ENCODE measurements at places on chromosomes 5 and 9.
A peak's percentile ranks its signal among the peaks of the same experiment; 100 is the strongest.

DNA sequence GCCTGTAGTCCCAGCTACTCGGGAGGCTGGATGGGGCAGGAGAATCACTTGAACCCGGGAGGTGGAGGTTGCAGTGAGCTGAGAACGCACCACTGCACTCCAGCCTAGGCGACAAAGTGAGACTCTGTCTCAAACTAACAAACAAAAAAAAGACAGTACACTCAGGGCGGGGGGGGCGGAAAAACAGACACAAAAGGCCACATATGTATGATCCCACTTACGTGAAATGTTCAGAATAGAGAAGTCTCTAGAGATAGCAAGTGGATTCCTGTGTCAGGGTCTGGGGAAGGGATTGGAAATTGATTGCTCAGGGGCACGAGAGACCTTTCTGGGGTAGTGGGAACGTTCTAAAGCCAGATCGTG, 9.0 kb upstream of the LCN1 start:
- DNase-seq: no peak

- DNase-seq: no peak
Observed at GRCh38 chr5:88394536-88395175, 126.0 kb upstream of the TMEM161B start.

DNA sequence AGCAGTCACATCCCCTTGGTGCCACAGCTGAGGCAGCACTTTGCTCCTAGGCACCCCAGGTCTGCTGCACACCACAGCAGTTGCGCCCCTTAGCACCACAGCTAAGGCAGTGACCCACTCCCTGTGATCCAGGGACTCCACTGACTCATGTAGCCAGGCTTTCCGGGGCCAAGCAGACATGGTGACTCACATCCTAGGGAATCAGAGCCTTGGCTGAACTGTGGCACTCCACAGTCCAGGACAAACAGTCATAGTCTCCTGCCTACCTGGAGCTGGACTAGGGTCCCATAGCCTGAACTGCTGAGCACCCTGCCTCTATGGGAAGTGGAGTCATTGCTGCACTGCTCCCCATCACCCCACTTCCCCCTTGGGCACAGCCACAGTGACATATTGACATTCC, 338.7 kb downstream of the NPR3 start:
- no peak for DNase-seq

- DNase-seq: no peak
Observed at GRCh38 chr5:171447226-171447625, 27.8 kb downstream of the FGF18 start.

- DNase-seq: no peak
Observed at GRCh38 chr9:116580853-116581252, 106.3 kb upstream of the TRIM32 start.

DNA sequence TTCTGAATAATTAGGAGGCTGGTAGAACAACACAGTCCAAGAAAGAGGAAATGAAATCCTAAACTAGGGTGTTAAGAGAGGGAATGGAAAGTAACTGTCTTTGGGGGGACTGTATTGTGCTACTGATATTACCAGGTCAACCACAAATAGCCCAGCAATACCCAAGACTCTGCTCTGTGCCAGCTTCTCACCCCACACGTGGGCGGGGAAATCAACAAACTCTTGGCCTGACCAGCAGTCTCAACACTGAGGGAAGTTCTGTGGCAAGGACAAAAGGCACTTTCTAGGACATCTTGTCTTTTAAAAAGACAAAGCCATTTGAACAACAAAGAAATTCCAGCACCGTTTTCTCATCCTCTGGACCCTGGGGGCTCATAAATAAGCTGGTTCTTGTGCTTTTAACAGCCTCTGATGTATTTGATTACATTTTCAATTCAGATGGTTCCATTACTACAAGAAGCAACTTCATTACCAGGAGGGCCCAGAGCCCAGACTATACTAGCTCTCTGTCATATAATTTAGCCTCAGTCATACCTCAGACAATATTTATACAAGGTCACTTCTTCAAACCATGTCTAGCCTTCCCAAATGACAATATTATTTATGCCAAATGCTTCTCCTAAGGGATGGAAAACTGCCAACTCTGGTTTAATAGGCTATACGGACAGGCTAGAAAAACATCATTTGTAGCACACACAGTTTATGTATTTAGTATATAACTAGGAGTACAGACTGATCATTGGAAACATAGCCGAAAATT, 297.8 kb downstream of the CWC27 start:
- no peak for DNase-seq

DNA sequence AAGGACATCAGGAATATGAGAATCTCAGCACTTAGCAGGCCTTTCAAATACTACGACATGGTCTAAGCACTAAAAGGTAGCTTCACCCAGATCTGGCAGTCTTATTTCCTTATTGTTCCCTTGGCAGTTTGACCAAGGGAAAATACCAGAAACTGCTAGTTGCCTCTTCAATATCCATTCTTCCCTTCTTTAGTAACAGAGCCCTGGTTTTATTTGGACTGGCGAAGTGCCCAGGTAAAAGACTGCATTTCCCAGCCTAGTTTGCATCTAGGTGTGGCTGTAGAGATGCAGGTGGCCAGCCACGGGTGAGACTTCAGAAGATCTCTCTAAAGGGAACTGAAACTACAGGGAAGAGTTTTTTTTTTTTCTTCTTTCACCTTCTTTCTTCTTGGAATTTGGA, 21.6 kb downstream of the DMRT2 start:
- DNase-seq: no peak

DNA sequence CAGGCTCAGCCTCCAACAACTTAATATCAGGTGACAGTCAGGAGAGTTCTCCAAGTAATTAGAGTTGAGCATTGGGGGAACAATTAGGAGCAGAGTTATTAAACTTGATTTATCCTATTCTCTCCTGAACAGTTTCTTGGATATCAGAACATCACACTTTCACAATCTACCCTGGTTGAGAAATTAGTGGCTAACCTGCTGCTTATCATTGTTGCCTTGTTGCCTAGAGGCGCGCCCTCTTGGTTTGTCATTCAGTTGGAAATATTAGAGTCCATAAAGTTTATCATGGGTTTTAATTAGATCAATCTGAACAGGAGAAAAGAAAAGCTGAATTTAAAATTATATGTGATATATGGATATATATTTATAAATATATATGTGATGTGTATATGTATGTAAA, 291.1 kb downstream of the CCDC171 start:
- no peak for DNase-seq

GRCh38 chr9:715743-716400, 125.6 kb upstream of the DMRT1 start:
- DNase-seq: no peak

- no peak for DNase-seq
Observed at GRCh38 chr5:101424530-101425175, 521.6 kb upstream of the ST8SIA4 start.

GRCh38 chr5:68141494-68141893, 74.1 kb upstream of the PIK3R1 start:
- DNase-seq: peak; percentile 12

DNA sequence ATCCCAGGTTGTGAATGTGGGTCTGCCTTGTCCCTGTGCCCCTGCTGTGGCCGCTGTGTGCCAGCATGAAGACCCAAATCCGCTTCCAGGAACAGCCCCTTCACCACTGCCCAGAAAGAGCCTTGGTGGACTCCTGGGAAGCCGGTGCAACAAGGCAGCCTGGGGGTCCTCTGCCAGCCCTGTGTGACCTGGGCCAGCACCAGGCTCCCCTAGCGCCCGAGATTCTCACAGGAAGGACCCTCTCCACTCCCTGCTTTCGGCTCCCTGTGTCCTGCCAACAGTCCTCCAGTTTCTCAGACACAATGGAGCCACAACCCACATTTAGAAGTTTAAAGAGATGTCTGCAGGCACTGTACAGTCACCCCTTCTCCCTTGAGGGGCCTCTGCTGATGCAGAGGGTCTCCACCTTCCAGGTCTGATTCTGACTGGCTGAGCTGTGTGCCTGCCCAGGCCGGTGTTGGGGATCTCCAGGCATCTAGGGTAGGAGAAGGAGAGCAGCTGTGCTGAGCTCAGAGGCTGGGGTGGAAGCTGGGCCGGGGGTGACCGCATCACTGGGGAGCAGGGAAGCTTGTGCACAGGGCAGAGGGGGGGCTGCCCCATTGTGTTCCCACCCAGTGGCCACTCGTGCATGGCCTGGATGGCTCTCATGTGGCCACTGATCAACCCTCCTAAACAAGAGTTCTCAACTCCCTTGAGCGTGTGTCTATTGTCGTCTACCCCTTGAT, 174.0 kb downstream of the IRX2 start:
- no peak for DNase-seq

GRCh38 chr5:73405691-73406090, 42.9 kb downstream of the FOXD1 start:
- no peak for DNase-seq

DNA sequence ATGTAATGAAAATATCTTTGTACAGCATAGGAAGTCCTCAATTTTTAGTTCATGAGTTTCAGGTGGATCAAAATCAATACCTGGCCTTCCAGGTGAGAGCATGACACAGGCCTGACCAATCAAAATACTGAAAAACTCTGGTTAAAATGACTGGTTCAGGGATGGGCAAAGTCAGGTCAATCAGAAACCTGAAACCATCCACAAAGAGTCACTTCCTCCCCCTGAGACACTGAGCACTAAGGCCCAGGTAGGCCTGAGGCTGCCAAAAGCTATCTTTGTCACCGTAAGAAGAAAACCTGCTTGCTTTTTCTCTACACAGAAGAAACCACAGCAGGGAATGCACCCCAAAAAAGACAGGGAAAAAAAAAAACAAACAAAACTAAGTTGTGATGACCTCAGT, 444.8 kb downstream of the TLR4 start:
- DNase-seq: no peak

DNA sequence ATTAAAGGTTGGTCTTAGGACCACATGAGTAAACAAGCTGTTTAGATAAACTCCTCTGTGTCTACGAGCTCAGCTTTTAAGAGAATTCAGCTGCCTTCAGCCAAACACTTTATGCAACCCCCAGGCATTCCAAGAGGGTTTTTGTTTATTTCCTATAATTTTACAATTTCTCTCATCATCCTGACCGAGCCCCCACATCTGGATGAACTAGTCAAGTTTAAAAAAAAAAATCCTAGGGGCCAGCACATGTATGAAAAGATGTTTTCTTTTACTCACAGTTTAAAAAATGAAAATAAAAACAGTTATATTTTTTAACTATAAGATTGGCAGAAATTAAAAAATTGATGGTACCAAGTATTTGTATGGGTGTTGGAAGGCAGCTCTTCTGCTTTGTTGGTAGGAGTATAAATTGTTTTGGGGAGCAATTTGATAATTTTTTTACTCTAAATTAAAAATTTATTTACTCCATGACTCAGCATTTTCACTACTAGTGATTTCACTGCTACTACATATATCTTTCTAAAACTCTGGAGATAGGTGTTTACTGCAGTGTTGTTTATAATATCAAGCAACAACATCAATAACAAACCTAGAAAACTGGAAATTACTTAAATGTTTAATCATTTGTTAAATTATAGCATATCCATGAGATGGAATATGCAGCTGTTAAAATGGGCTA, 18.1 kb downstream of the YTHDC2 start:
- DNase-seq: no peak

DNA sequence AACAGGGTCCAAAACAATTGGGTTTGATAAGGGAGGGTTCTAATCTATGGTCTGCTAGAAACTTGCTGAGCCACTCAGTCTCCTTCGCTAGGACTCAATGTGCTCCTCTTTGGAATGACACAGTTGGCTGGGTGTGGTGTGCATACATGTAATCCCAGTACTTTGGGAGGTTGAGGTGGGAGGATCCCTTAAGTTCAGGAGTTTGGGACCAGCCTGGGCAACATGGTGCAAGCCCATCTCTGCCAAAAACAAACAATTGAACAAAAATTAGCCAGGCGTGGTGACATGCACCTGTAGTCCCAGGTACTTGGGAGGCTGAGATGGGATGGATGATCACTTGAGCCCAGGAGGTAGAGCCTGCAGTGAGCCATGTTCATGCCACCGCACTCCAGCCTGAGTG, 2.7 kb upstream of the KIF4B start:
- DNase-seq: no peak

Measured in naive B cell (primary cell).